ENCODE measurements at places on chromosomes 7 and 10.

DNA sequence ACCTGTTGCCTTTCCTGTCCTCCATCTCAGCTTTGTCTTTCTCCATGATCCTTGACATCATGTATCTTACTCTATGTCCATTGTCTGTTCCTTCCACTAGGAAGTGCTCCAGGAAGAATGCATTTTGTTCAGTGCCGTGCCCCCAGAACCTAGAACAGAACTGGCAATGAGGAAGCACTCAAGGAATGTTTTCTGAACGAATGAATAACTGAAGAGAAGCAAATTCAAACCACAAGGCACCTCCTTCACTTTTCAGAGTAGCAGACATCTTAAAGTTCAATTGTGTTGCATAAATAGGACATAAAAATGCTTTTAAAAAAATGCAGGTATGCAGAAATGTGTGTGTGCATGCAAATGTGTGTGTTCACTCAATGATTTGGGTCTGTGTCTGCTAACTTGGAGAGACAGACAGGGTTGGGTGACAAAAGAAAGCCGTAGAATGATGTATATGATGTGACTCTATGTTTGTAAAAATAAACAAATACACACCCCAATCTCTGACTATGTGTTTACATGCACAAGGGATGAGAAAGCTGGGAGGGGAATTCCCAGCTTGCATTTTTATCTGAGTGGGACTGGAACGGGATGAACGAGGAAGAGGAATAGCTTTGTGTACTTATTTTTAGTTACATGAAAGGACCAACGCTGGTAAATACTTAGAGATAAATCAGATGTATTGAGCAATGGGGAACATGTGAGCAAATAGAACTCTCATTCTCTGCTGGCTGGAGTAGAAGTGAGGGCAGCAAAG lies 237.7 kb downstream of the FANK1 start:
- no peak for DNase-seq

GRCh38 chr7:86914551-86914950 lies 144.9 kb downstream of the ELAPOR2 start:
- peak; percentile 60 for DNase-seq

GRCh38 chr7:103993551-103993950 lies 4.1 kb upstream of the RELN start:
- no peak for DNase-seq

DNA sequence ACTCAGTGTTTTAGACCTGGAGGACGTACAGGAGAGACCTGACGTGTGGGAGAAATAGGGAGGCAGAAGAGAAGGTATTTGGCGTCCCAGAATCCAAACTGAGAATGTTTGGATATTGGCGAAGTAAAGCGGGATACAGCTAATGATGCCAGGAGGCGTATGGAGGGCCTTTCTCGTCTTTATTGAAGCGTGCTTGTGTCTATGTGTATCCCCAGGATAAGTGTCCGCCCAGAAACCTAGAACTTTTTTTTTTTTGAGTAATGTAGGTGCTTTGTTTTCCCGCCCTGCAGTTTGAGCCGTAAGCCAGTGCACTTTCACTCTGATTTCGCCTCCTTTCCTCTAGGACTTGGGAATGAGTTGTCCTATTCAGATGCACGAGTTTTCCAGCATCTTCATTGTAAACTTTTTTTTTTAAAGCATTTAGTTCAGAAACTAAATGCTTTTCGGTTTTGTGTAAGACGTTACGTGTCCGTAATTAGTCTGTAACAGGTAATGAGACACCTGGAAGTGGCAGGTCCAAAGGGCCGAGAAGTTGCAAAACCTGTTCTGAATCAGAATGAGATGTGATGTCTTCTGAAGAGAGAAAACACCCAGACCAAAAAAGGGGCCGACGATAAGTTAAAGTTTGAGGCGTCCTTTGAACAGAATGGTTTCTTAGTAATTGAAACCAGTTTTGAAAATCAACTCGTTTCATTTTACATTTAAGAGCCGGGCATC lies 746 bp downstream of the ARL5B start:
- DNase-seq: peak; percentile 61

- DNase-seq: peak; percentile 38
Measured at GRCh38 chr7:140403878-140404564, at the start of gene RAB19. TSS of gene RAB19 (plus strand) at chr7:140404058. CDS start at chr7:140407647, 3,589 bp downstream.

DNA sequence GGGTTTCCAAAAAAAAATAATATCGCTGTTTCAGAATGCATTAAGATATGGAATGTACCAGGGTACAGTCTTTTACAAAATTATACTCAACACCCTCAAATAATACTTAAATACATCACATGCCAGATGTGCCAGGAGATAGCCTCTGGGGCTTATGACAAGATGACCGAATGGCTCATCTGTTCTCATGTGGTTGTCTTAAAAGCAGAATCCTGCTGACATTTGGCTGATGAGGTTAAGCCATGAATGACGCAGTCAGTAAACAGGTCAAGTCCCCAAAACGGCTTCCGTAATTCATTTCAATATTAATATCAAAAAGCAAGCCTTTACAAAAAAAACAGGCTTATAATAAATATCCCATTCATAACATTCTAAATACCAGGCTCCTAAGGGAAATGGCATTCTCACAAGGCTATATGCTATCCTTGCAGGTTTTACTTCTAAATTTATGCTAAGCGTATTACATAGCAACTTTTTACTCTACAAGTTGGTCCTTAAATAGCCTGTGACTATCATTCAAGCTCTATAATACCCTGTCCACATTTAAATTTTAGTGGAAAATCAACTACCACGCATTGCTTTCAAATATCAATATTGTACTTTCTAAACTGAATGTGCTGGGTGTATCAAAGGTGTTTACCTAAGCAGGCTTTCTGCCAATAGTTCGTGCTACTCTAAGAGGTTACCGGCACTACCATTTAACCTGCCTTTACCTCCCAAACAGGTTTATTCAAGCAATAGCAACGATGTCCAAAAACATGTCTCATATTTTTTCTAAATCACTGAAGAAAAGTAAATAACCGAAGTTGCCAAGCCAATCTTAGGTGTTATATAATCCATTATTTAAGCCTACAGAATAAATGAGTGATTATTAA lies 15.6 kb downstream of the SMURF1 start:
- peak; percentile 37 for DNase-seq

GRCh38 chr10:128694168-128694850 lies 568.1 kb upstream of the MKI67 start:
- no peak for DNase-seq

GRCh38 chr10:47245731-47246350 lies 54.2 kb upstream of the GDF10 start:
- no peak for DNase-seq

- no peak for DNase-seq
Measured at GRCh38 chr10:28938745-28939144, 261.4 kb downstream of the BAMBI start.

DNA sequence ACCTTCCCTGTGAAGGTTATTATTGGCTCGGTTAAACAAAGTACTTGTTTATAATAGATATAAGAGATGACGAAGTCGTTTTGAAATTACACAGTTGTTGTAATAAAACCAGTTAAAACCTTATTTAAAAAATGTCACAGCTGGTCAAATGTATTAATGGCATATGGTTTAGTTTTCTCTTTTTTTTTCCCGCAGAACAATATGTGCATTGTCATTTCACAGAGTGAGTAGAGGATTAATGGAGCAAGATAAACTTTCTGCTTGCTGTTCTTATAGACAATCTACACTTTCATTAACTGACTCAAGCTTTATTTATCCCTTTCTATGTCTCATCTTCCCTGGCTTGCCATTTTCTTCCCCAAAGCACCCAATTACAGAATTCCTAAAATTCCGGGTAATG lies 404.3 kb upstream of the NPVF start:
- no peak for DNase-seq

DNA sequence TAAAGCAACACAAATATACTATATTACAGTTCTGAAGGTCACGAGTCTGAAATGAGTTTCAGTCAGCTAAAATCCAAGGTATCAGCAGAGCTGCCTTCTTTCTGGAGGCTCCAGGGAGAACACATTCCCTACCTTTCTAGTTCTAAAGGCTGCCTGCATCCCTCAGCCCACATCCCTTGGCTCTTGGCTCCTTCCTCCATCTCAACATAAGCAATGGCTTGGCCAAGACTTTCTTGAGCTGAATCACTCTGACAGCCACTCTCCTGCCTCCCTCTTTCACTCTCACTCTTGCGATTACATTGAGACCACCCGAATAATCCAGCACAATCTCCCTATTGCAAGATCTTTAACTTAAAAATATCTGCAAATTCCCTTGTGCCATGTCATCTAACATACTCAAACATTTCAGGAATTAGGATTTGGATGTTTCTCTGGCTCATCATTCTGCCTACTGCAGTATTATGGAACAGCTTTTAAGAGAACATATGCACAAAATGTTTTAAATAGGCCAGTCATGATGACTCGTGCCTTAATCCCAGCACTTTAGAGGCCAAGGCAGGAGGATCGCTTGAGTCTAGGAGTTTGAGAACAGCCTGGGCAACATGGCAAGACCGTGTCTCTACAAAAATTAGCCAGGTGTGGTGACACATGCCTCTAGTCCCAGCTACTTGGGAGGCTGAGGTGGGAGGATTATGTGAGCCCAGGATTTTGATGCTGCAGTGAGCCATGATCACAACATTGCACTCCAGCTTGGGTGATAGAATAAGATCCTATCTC lies 144.2 kb upstream of the VSTM2A start:
- peak; percentile 2 for DNase-seq

DNA sequence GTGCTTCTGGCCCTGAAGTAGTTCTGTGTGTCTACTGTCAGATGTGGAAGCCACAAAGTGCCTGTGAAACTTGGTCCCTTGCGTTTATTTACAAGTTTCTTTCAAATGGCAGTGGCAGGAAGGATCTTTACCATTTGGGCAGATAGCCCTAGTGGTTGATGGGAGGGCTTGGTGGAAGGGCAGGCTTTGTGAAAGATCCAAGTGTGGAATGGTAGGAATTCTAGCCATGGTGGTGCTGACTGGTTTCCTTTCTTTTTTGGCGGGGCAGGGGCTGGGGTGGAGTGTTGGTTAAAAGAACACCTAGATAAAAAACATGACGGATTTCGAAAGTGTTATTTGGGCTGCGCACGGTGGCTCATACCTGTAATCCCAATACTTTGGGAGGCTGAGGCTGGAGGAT lies 27.0 kb downstream of the AUTS2 start:
- DNase-seq: no peak

DNA sequence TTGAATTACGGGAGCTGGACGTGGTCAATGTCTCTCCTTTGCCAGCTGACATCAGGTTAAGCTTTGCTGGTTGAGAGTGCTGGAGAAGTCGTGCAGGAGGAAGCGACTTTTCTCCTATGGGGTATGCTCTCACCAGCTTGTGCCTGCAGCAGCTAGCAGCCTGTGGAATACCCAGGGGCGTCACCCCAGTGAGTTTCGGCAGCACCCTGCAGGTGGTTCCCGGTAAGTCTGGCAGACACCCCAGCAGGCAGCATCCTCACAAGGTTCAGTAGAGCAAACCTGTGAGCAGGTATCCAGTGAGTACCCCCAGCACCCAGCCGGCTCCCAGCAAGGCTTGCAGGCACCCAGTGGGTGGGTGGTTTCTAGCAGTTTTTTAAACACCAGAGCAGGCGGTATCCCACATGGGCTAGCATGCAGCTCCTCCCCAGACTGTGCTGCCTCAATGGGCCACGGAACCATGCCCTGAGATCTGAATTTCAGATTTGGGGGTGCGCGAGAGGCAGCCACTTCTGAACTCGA lies 74.8 kb upstream of the SVIL start:
- DNase-seq: no peak

- peak; percentile 52 for DNase-seq
Measured at GRCh38 chr10:129963641-129964501, at the start of gene EBF3. TSS of gene EBF3 (minus strand) at chr10:129964274. CDS start at chr10:129963768, 506 bp downstream.

GRCh38 chr10:28566458-28567015 lies 33.6 kb downstream of the WAC start:
- DNase-seq: no peak

DNA sequence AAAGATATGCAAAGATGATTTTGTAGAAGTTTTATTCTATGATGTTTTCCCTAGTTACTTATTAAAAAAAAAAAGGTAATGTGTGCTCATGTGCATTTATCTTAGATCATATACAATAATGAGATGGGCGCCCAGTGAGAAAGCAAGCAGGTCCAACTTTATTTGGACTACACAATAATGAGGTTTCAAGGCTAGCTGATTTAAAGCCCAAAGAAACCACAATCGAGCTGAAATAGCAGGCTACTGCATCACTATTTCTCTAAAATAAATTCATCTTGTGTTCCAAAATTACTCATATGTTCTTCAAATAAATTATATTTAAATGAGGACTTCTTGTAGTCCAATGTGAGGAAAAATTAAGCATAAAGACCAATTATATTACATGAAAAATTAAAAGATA lies 110.1 kb downstream of the JMJD1C start:
- no peak for DNase-seq

DNA sequence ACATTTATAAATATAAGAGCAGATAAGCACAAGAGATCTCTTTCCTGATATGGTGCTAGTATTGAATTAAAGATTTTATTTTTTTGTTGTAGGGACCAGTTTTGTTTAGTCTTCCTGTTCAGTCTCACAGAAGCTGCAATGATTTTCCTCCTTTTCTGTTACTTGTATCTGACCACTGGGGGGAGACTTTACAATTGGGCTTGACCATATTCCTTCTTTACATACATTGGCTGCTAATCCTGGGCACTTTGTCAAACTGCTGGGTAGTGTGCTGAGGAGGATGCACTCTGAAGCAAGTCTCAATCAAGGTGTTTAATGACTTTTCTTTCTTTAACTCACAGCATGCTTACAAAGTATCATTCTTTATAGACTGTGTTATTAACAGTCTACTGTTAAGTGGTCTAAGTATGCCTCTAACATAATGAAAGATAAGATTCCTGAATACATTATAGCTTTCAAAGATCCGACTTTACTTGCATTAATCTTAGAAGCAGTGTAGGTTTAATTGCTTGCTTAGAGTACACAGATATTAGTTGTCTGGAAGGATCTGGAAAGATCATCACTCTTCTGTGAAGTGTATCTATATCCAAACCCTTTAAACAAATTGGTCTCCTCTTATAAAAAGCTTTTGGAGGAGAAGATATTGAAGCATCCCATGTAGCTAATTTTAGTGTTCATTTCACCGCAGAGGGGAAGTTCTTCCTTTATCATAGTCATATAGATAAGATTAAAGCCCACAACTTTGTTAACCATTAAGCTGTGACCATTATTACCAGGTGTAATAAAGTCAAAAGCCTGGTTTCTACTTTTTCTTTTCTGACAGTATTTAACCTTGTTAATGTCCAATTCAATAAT lies 3.1 kb downstream of the PALS2 start:
- DNase-seq: peak; percentile 88

GRCh38 chr7:17719998-17720397 lies 220.3 kb downstream of the SNX13 start:
- DNase-seq: no peak

- DNase-seq: peak; percentile 56
Measured at GRCh38 chr7:24381894-24382505, 98.0 kb downstream of the NPY start.

DNA sequence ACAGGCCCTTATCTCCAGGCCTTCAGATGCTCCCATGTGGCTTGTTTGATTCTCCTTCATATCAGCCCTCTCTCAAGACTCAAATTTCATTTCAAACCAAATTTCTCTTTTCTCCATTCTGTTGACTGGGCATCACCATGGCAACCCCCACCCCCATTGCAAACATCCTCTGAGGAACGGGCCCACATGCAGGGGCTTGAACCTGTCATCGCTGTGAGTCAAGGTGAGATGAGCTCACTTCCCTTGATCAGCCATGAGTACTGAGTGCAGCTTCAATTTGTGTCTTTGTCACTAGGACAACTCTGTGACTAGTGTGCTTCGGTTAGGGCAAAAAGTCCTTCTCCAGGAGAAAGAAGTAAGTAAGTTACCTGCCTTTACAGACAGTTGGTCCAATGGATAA lies 41.9 kb downstream of the CALML3 start:
- DNase-seq: peak; percentile 52

Measured in hematopoietic multipotent progenitor cell treated with erythropoietin and hydrocortisone succinate and interleukin-3 and kit ligand, for 6 days (in vitro differentiated cells).